ENCODE measurements at places on chromosomes 2 and 18. TPM values are rescaled to one million over a fixed set of nuclear protein-coding genes. Genes with fewer than 3 reads are reported as not detected.

Gene CTNNA2
- total RNA-seq, result not detected

- no peak for DNase-seq
These were observed 6.9 kb downstream of the CEP68 start for GRCh38 chr2:65062843-65063825.

DNA sequence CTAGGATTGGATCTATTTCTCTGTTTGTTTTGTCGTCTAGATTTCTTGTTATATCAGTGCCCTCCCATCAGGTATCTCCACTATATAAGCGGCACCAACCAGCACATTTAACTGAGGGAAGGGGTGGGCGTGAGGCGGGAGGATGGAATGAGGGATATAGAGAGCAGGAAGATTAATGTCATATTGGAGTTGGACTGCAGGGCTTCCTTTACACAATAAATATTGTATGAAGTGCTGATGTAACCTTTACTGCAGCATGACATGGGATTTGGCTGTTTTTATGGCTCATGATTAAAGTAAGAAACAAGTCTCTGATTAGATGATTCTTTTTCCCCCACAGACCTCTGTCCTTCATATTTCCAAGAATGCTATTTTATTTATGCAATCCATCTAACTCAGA is 54.8 kb downstream of the TMEM200C start:
- DNase-seq, result no peak

Gene PROKR1
- total RNA-seq, result not detected

Gene CDH2
- 0.07 TPM for total RNA-seq

Measured in activated CD4-positive, alpha-beta T cell treated with anti-CD3 and anti-CD28 coated beads, Interleukin-2, amount 10 ng/mL, durations not matched to agents 24 days and 14 days (primary cell).